Activated T-helper 17 cell treated with anti-CD3 and anti-CD28 coated beads, Interleukin-2, amount 50 U/mL, for 72 hours (primary cell): ENCODE measurements at places on chromosomes 5 and 9. TPM values are rescaled to one million over a fixed set of nuclear protein-coding genes. Genes with fewer than 3 reads are reported as not detected.

DNA sequence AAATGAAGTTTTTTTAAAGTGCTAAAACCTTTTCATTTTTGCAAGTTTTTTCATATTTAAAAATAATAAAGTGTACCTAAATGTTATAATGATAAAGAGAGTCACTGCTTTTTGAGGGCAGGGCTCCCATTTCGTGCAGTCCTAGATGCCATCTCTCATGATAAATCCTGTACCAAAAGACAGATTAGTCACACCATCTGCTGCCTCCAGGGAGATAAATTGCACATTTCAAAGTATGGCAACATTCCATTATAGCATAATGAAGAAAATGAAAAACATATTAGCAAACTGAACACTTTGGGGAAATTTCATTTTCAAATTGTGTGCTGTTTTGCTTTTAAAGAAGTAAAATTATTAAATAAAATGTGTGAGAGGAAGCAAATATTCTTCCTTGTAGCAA, 257.2 kb downstream of the KIAA0825 start:
- ATAC-seq: no peak

The OTULIN gene
- total RNA-seq: 67.2 TPM

- no peak for ATAC-seq
Observed at GRCh38 chr5:59301727-59302126, 591.8 kb downstream of the PDE4D start.

- ATAC-seq: peak; percentile 64
Observed at GRCh38 chr9:75170898-75171360, 82.6 kb downstream of the OSTF1 start.

The SRD5A1 gene
- total RNA-seq: 8.3 TPM

The TSSK1B gene
- total RNA-seq: not detected

The OR4F3 gene
- total RNA-seq: not detected

The ERBIN gene
- total RNA-seq: 40.0 TPM

The NEUROG1 gene
- total RNA-seq: not detected

The PCDHGA8 gene
- total RNA-seq: not detected

- no peak for ATAC-seq
Observed at GRCh38 chr9:88379352-88379751, 8.9 kb upstream of the SPIN1 start.

GRCh38 chr5:107601076-107601475, 69.7 kb downstream of the EFNA5 start:
- no peak for ATAC-seq

GRCh38 chr9:84314306-84314705, 26.3 kb downstream of the SLC28A3 start:
- ATAC-seq: no peak

DNA sequence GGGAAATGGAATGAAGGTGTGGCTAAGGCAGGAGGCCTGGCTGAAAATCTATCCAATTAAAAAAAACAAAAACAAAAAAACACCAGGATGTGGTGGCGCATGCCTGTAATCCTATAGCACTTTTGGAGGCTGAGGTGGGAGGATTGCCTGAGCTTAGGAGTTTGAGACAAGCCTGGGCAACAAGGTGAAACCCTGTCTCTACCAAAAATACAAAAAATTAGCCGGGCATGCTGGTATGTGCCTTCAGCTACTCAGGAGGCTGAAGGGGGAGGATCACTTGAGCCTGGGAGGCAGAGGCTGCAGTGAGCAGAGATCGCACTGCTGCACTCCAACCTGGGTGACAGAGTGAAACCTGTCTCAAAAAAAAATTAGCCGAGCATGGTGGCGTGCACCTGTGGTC, 21.1 kb downstream of the GRHPR start:
- no peak for ATAC-seq

DNA sequence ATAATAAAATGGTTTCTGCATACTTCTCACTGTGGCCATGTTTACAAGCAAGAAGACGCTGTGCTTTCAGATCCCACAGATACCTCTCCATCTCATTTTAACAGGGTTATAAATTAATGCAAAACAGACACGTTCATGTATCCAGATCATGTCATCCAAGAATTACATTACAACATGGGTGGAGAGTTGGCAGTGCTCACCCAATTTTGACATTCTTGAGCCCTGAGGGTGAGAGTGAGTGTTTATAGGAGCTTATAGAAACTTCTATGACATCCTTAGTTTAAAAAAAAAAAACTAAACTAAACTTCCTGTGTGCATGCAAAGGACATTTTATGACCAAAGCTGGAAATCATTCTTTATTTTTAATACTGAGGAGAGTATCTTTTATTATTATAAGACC, 9.1 kb downstream of the PRKACG start:
- no peak for ATAC-seq

- no peak for ATAC-seq
Observed at GRCh38 chr9:31736581-31737179, 647.8 kb upstream of the ACO1 start.

DNA sequence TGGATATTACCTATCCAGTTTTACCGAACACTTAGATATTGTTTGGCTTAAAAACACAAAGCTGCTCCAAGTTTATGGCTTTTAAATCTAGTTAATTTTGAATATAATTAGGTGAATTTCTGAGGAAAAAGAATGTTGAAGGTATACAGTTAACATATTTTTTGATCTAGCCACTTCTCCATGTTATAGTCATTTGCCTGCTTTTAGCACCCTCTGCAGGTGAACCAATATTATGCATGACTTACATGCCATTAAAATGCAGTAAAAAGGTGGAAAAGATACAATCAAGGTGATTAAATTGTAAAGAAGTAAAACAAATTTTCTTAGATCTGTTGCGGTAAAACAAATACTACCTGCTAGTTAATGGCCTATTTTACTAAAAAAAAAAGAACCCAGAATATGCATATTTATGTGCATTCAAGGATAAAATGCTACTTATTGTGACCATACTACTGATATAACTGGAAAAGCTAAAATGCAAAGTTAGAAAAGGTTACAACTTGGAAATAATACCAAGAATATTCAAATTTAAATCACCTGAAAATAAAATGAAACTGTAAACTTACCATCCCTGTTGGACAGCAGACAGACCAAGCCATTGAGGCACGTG, 132.1 kb downstream of the AP3B1 start:
- no peak for ATAC-seq

GRCh38 chr5:128522336-128522735, 15.7 kb downstream of the FBN2 start:
- ATAC-seq: no peak

GRCh38 chr9:126399251-126399650, 72.6 kb downstream of the MVB12B start:
- ATAC-seq: no peak

DNA sequence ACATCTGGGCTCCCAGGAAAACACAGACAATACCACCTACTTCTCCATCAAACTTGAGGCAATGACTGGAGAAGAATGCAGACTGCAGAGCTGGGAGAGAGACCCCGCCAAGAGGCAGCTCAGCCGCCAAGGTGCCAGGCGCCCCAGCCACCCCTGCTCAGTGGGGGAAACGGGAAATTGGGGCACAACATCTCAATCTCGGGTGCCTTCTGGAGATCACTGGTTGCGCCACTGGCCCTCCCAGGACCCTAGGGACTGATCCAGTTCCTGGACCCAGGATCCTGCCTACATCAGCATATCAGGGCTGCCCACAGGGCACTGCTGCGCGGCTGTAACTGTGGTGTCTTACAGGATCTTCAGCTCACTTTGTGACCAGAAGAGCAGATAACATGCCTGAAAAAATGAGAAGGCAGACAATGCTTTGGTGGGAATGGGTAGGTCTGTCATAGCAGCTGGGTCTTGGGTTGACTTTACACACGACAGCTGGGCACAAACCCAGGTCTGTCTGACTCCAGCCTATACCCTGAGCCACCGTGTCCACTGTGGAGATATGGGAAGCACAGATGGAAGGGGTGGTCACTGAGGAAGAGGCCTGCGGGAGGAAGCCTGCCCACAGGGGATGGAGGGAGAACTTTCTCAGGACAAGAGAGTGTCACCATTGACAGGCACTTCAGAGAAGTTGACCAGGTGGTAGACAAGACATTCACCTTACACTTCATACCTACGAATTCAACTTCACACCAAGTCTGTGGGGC, 135.2 kb upstream of the RAPGEF1 start:
- ATAC-seq: no peak

GRCh38 chr9:129482521-129483414, 138.1 kb downstream of the C9orf50 start:
- peak; percentile 46 for ATAC-seq

- no peak for ATAC-seq
Observed at GRCh38 chr5:172678902-172679301, 37.8 kb downstream of the NEURL1B start.

DNA sequence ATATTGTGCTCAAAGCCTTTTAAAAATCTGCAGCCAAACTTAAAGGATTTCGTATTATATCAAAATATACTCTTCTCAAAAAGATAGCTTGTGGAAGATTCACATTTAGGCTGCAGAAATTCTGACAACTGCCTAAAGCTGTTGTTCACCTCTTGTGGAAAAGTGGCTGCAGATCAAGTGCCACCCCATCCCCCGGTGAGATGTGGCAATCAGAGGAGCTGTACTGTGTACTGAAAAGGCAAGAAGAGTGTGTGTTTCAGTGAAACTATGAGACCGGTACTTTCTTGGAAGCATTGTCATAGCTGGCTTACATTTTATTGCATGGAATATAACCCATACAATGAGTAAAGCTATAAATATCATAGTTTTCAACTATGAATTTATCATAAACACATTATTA, 64.3 kb downstream of the CDH18 start:
- no peak for ATAC-seq

The MRPL36 gene
- total RNA-seq: 74.0 TPM

DNA sequence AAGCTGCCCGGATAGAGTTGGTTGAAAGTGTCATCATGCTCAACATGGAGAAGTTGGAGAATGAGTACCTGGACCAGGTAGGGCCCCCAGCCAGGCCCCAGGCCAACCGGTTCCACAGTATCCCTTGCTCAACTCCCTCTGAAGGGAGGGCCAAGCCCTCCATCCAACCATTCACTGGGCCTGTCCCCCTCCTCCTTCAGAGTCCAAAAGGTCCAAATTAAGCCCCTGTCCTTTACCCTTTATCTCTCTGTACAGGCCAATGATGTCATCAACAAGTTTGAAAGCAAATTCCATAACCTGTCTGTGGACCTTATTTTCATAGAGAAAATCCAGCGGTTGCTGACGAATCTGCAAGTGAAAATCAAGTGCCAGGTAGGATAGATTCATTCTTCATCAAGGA, 47.2 kb downstream of the CCDC180 start:
- no peak for ATAC-seq

DNA sequence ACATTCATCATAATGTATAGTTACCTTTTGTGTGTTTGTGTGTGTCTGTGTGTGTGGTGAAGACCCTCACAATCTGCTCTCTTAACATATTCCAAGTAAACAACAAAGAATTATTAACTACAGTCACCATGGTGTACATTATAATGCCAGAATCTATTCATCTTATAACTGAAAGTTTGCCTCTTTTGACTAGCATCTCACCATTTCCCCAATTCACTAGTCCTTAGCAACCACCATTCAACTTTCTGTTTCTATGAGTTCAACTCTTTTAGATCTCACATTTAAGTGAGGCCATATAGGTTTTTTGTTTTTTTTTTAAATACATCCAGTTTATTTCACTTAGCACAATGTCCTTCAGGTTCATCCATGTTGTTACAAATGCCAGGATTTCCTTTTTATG, 83.6 kb downstream of the SMC2 start:
- ATAC-seq: no peak

DNA sequence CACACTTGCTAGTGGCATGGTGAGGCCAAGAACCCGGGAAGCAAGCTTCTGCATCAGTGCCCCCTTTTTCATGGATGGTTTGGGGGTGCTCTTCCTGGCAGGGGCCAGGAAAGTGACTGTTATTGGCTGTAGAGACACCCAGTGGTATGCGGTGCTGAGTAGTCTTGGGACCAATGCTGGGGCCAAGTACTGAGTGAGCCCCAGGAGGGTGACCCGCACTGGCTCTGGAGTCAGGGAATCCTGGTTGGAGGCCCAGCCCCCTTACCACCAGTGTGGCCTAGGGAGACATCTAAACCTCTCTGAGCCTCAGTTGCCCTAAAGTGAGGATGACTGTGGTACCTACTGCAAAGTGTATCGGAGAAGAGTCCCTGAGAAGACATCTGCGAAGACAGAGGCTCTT, 41.2 kb upstream of the SYNPO start:
- no peak for ATAC-seq

DNA sequence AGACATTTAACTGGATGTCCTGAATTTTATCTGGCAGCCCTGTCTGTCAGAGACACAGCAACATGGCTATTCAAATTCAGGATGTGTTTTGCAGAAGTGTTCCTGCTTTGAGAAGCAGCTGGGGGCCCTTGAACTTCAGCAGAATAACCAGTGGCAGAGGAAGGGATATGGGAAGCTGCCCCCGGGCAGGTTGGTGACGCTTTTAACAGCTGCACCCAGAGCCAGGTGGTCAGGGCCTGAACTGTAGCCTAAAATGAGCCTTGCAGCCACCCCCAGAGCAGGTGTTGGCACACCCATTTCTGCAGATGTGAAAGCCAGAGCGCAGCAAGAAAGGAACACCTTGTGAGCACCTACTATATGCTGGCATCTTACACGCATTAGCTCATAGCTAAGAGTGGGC, 128.7 kb upstream of the BOD1 start:
- ATAC-seq: no peak

GRCh38 chr9:122197426-122197825, 31.3 kb downstream of the LHX6 start:
- no peak for ATAC-seq

The PRDM9 gene
- not detected for total RNA-seq

GRCh38 chr5:143417503-143418139, 14.1 kb upstream of the NR3C1 start:
- no peak for ATAC-seq

The INSL6 gene
- not detected for total RNA-seq

DNA sequence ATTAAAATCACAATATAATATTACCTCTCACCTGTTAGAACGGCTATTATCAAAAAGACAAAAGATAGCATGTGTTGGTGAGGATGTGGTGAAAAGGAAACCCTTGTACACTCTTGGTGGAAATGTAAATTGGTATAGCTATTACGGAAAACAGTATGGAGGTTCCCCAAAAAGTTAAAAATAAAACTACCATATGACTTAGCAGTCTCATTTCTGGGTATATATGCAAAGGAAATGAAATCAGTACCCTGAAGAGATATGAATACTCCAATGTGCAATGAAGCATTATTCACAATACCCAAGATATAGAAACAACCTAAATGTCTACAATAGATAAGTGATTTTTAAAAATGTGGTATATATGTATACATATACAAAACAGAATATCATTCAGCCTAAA, 199.9 kb downstream of the SNX18 start:
- ATAC-seq: peak; percentile 79

GRCh38 chr9:22975951-22976350, 529.3 kb downstream of the DMRTA1 start:
- no peak for ATAC-seq

The PCDHA7 gene
- total RNA-seq: not detected

GRCh38 chr9:113493203-113493520, 29.6 kb downstream of the RGS3 start:
- no peak for ATAC-seq

- ATAC-seq: no peak
Observed at GRCh38 chr9:84852617-84853301, 183.2 kb downstream of the NTRK2 start.

GRCh38 chr5:59766427-59767210, 126.9 kb downstream of the PDE4D start:
- no peak for ATAC-seq

The PDE6A gene
- not detected for total RNA-seq

The GRK6 gene
- 130 TPM for total RNA-seq

GRCh38 chr5:65480306-65480865, 1.3 kb downstream of the ADAMTS6 start:
- ATAC-seq: no peak
